ENCODE measurements at places on chromosomes 7 and 10.

- no peak for DNase-seq
Observed at GRCh38 chr7:11746591-11746990, 85.4 kb downstream of the THSD7A start.

GRCh38 chr10:117801691-117802090 lies 245.1 kb downstream of the RAB11FIP2 start:
- DNase-seq: no peak

- DNase-seq: no peak
Observed at GRCh38 chr7:9761224-9761623, 1212.4 kb upstream of the PHF14 start.

DNA sequence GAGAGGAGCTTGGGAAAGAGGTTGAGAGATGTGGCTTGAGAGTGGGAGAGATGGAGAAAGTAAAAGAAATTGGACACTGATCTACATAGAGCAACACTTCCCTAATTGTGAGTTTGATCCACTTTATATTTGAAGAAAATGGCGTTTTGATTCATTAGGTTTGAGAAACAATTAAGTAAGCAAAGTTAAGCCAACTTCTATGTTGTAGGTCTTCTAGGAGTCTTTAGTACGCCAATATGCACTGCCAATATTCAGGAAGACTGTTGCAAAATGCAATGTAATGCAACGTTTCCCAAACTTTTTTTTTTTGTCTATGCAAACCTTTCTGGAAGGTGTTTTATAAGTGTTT lies 7.0 kb upstream of the PRTFDC1 start:
- DNase-seq: no peak

DNA sequence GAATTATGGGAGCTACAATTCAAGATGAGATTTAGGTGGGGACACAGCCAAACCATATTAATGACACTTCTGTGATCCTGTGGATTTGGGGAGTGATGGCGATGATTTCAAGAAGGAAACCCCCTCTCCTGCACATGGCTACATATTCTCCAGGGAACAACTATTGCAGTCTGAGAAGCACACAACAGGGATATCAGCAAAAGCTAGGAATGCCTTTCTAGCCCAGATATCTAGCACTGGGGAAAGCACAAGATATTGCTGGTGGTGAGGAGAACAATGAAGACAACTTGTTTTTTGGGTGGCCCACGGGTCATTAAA lies 24.3 kb downstream of the EPDR1 start:
- no peak for DNase-seq

GRCh38 chr10:60901561-60902235 lies 42.3 kb downstream of the RHOBTB1 start:
- DNase-seq: no peak

DNA sequence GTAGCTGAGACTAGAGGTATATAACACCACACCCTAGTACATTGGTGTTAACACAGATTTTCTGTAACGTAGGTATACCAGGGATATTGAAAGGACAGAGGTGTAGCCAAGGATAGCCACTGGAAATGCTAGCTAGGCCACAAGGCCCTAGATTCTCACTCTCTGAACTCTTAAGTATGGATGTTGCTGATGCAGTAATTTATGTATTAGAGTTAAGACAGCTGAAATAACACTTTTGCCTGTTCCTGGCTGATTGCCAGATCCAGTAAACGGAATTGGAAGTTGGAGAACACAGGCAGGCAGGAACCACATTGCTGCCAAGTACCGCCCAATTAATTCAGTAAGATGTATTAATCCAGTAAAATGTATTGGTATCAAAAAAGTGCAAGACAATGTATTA lies 1.8 kb downstream of the CALU start:
- DNase-seq: no peak

DNA sequence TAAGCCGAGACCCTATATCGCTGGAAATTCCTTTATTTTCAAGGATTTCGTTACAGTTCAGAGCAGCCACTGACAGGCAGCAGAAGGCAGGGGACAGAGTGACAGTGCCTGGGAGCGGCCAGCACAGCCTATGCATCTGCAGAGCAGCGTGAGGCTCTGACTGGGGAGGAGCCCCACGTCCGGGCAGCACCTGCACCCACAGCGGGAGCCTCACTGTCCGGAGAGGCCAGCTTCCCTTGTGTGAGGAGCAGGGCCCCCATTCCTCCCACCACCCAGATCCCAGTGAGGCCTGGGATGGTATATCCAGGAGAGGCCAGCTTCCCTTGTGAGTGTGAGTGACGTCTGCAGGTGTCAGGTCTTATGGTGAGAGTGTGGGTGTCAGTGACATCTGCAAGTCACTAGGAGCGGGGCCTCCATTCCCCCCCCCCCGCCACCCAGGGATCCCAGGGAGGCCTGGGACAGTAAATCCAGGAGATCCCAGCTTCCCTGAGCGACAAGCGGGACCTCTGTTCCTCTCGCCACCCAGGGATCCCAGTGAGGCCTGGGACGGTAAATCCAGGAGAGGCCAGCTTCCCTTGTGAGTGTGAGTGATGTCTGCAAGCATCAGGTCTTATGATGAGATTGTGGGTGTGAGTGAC lies 259.1 kb downstream of the PTPRN2 start:
- DNase-seq: no peak

GRCh38 chr7:30184791-30185487 lies 50.2 kb downstream of the MTURN start:
- no peak for DNase-seq

- no peak for DNase-seq
Observed at GRCh38 chr7:112779667-112780066, 10.5 kb downstream of the TMEM168 start.

- no peak for DNase-seq
Observed at GRCh38 chr7:16232273-16232672, 189.1 kb downstream of the CRPPA start.

DNA sequence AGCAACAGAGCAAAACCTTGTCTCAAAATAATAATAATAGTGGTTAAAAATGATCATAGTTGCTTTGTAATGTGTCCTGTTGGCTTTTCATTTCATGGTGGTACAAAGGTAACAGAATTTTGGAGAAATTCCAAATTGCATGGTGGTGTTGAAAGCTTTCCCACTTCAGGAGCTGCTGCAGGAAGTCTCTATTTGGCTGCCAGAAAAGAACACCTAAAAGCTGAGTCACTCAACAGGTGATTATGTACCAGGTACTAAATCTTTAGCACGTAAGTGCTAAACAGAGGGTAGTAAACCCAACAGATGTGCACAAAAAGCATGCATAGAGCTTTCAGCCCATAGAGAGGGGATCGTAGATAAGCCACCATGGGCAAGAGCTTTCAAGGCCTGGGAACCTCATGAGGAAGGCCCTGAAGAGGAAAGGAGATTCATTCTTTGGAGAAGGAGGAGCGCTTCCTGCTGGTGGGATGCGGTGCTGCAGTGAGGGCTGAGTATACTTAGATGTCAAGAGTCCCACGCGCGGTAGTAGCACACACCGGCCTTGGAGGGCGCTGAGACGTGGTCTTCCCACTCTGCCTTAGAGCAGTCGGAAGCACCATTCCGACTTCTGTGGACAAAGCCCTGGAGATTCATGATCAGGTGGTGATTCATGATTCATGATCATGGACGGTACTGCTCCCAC lies 118.7 kb downstream of the RALA start:
- peak; percentile 19 for DNase-seq

- no peak for DNase-seq
Observed at GRCh38 chr10:53491774-53492173, 719.2 kb upstream of the MBL2 start.

DNA sequence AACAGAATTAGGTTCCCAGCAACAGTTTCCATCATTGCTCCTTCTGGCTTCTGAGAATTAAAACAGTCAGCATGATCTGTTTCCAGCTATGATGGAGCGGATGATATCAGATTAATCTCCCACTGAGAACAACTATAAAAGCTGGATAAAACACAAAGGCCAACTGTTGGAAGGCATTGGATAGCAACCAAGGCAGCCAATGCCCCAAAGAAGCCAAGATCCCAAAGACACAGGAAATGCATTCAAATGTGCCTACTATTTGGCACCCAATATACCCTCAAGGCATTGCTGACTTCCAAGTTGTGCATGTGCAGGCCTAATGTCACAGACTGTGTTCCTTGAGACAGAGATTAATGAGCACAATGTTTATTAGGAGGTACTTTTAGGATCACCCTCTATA lies 259.3 kb downstream of the ARHGAP12 start:
- no peak for DNase-seq

DNA sequence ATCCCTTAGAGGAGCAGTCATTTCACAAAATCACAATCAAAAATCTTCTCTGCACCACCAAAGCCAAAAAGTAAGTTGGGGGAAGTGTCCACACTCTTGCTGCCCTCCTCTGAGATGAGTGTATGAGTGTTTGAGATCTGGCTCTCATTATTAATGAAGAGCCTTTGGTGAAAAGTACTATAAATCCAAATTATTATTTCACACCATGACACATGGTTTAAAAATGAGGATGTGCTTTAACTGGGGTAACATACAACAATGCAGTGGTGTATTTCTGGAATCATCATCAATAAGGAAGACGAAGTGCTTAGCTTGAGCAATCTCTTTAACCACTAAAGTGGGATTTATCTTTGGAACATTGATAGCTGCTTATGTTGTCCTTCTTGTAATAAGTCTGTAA lies 114.2 kb upstream of the ADAM12 start:
- DNase-seq: no peak

GRCh38 chr7:92652536-92652935 lies 62.3 kb upstream of the FAM133B start:
- DNase-seq: no peak

- DNase-seq: no peak
Observed at GRCh38 chr7:89988074-89988473, 166.2 kb upstream of the STEAP1 start.

DNA sequence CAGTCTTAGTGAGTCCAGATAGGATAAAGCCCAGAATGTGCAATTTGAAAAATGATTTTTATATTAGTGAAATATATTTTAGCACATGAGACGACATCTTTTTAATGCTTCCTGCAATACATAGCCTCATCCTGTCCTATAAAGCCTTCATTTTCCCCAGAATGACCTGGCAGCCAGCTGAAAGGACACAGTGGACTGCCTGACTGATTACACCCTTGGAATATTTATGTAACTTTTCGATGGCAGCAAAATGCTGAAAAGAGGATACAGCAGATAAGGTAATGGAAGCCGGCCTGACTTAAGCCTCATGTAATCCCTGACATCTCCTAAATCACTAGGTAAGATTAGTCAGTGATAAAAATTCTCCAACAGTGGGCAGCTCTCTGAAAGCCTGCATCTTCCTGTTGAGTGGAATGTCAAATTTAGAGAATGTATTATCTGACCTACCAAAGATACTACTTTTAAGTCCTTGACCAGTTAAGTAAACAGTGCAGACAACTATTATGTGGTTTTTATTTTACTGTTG lies 210.7 kb upstream of the STEAP1 start:
- DNase-seq: no peak

GRCh38 chr7:113099284-113099919 lies 12.8 kb upstream of the GPR85 start:
- DNase-seq: no peak

DNA sequence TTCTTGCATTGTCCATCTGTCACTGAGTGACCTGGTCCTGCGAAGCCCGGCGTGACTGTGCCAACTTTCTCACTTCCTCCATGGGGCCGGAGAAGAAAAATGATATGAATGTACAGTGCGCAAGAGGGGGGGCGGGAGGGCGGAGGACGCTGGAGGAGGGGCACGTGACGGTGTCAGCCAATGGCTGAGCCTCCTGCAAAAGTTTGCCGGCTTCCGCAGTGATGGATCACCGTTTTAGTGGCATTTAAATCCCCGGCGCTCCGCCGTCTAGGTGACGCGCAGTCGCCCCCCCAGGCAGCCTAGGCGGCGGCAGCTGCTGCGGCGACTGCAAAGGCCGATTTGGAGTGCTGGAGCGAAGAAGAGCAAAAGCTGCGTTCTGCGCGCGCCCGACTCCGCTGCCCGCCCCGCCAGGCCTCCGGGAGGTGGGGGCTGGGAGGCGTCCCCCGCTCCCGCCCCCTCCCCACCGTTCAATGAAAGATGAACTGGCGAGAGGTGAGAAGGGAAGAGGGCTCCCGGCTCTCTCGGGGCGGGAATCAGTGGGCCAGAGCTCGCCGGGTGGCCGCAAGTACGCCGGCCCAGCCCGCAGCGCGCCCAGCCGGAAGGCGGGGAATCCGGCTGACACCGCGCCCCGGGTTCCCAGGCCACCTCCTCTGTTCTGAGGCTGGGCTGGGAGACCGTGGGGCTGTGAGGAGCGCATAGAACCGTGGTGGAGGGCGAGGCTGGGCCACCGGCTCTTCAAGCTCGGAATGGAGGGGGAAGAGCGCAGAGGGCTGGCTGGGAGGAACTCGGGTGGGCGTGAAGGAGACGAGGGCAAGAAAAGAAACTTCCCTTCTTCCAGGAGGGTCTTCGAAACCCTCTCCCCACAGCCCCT lies at the start of gene HOXA1:
TSS of gene HOXA1 (minus strand) at position 104 of the 871 bp plus-strand sequence. CDS start at position 16, 88 bp downstream.
- DNase-seq: peak; percentile 56

DNA sequence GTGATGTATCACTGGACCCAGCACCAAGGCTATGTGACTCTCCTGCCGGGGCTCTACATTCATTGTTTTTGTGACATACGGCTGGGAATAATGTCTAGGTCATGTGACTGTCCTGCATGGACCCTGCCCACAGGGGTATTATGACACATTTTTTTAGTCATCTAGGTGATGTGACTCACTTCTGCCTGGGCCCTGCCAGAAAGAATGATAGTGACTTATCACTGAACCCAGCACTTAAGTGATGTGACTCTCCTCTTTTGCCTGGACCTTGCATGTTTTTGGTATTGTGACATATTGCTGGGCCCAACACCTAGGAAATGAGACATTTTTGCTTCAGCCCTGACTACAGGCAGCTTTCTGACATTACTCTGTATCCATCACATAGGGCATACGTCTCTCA lies 51.1 kb upstream of the ZNF107 start:
- DNase-seq: no peak

DNA sequence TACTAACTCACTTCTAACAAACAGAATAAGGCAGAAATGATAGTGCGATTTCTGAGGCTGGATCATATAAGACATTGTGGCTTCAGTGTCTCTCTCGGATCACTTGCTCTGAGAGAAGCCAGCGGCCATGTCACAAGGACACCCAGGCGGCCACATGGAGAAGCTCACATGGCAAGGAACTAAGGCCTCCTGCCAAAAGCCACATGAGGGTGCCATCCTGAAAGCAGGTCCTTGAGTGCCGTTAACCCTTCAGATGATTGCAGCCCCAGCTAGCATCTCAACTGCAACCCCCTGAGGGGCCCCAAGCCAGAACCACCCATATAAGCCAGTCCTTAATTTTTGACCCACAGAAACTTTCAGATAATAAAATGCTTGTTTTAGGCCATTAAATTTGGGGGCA lies 6.9 kb upstream of the VDAC2 start:
- no peak for DNase-seq

DNA sequence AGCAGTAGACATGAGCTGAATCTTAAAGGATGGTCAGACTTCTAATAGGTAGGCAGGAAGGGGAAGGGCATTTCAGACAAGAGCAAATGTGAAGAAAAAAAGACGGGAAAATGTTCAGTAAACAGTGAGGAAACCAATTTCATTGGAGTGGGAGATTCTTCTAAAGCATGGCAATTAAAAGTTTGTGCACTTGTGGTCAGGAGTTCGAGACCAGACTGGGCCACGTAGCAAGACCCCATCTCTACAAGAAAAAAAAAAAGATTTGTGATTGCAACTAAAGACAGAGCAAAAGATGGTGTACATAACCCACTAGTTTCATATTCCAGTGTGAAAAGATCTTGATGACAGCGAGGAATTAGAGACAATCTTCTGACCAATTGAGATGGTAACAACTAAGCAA lies 41.7 kb downstream of the CCDC71L start:
- DNase-seq: no peak

Measured in T-helper 17 cell (primary cell).